ENCODE measurements at places on chromosomes 3 and 15.

- DNase-seq: no peak
Observed at GRCh38 chr3:84175449-84175848, 783.3 kb upstream of the CADM2 start.

- DNase-seq: no peak
Observed at GRCh38 chr3:112508860-112509259, 9.6 kb upstream of the BTLA start.

DNA sequence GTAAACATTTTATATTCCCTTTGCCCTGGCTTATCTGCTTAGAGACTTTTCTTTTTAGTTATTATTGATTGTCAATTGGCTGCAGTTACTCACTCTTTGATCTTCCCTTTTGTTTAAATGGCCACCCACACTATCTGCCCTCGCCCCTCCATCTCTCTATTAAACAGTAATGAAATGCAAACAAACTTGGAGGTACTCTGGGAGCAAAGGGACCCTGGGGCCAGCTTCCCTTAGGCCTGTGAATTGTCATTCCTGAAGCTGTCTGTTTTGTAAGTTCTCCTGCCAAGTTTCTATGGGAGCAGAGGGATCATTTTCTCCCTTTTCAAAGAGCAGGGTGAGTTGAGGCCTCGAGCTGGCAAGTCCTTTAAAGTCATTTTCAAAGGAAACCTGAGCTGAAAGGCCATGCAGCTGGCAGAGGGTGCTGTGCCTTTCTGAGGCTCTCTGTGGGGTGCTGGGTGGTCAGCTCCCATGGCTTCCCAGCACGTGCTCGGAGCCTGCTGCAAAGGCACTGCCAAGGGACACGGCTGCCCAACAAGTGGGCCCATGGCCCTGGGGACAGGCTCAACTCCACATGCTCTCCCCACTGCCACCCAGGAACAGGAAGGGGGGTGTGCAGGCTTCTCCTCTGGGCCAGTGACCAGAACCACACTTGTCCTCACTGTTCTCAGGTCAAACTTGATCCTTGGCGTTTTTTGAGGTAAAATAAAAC lies 17.4 kb upstream of the RTP2 start:
- DNase-seq: no peak

DNA sequence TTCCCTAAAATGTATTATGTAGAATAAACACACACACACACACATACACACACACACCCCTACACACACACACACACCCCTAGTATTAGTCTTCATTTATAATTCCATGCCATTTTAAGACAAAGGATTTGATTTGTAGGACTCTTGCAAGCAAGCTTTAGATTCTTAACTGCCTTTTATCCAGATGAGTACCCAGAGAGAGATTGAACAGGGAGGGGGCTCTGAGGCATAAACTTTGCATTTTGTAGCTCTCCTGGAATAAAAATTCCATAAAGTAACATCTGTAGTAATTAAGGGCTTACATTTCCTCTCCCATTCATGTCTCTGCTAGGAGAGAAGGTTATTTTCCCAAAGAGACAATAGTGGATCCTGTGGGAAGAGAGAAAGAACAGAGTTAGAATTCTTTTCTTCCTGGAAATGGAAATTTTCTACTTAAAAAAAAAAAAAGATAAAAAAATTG lies 479.4 kb downstream of the RBMS3 start:
- DNase-seq: no peak

DNA sequence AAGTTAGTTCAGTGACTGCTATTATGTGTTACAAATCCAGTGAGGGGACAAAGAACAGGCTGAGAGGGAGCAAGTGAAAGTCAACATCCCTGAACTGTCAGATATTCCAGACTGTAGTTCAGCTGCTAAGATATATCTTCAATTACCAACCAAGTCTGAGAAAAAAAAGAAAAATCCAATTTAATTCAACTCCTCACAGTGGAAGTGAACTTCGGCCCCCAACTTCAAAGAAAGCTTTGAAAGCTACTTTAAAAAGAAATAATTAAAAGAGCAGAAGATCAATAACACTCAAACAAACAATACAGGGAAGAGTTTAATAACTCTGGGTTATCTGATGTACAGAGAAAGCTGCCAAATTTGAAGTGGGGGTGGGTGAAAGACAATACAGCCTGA lies 174.0 kb downstream of the SERPINI1 start:
- DNase-seq: no peak

- DNase-seq: no peak
Observed at GRCh38 chr15:100235030-100235617, 106.7 kb downstream of the ADAMTS17 start.
